Hepatocyte (in vitro differentiated cells): ENCODE measurements at places on chromosomes 7 and 10. TPM values are rescaled to one million over a fixed set of nuclear protein-coding genes. Genes with fewer than 3 reads are reported as not detected.

Gene ANXA8
- 60.4 and 87.6 TPM in 2 replicates for total RNA-seq

Gene CH25H
- total RNA-seq = 3.9 and 8.8 TPM in 2 replicates

Gene MNX1
- total RNA-seq = 2.3 and 2.8 TPM in 2 replicates

Gene TFEC
- 34.8 and 37.0 TPM in 2 replicates for total RNA-seq

Gene INHBA
- total RNA-seq = 8.2 and 10.8 TPM in 2 replicates

Gene TRPV5
- not detected in 2 replicates for total RNA-seq
